ENCODE measurements at places on chromosomes 3 and 15.

DNA sequence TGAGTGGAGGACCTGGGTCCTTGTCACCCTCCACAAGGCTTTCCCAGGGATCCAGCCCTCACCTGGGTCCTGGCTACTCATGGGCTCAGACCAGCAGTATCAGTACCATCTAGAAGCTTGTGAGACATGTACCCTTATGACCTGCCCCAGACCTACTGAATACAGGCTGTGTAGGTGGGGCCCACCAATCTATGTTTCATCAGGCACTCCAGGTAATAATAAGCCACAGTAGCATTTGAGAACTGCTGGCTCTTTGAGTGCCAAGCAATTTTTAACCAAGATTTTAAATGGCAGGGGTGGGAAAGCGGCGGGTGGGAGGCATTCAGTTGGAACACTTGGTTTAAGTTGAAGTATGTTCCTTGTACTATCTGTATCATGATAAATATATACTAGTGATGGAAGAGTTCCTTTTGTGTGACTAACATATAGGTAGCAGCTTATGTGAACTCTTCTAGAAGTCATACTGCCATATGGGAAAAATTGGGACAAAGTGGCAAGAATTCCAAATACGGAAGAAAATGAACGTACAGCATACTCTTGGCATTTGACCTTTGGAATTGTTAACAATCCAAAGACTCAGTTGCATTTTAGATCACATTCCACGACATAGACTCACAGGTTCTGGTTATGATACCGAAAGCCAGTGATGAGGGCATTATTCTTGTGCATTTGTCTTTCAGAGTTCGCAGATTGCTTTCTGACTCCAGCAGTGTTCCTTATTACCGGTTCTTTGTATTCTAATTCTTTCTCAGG lies 190.4 kb downstream of the GHSR start:
- DNase-seq = no peak

DNA sequence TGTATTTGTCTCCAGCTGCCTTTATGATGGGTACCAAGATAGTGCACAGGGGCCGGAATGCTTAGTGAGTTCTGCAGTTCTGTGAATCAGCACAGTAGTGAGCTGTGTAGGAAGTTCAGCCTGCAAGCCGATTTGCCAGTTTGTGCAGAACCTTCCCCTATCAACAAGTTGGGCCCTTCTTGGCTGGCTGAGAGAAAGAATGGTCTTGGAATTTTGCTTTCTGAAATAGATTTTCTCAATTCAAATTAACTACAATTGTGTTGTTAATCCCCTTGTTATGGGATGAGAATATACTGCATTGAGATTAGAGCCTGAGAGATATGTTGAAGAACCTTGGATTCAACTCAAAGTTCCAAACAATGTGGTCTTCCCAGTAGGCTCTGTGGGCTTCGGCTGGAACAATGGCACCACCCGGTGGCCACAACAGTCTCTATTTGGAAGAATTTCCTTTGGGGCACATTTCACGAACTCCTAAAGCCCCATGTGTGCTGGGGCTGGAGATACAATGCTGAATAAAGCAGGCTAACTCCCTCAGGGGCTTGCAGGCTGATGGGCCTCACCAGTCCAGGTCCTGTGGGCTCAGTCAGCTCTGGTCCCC lies 59.1 kb downstream of the TRIM42 start:
- no peak for DNase-seq

GRCh38 chr3:127393131-127393820 lies 105.4 kb upstream of the PRR20G start:
- no peak for DNase-seq

DNA sequence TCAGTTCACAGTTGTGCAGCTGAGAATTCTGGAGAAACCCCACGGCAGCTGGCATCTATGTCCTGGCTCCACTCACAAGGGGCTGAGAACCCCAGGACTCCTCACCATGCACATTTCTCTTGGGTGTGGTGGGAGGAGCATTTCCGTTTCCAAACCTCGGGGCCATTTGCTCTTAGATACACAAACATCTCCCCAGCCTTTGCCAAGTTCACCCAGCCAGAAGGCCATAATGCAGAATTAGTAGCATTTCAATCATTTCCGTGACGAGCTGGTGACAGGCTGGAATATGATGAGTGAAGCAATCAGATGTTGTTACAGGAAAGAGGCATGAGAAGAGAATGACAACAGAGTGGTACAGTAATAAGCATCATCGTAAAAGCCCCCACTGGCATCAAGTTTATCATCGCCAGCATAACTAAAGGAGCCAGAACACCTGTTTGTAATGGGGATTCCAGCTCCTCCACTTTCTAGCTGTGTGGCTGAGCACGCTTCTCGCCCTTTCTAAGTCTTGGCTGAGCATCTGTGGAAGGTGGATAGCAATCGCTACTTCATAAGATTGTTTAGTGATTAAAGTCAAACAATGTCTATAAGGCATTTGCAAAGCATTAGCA lies 82.0 kb downstream of the LIPC start:
- DNase-seq = no peak

- no peak for DNase-seq
Observed at GRCh38 chr3:59611649-59612443, 562.0 kb upstream of the CFAP20DC start.

DNA sequence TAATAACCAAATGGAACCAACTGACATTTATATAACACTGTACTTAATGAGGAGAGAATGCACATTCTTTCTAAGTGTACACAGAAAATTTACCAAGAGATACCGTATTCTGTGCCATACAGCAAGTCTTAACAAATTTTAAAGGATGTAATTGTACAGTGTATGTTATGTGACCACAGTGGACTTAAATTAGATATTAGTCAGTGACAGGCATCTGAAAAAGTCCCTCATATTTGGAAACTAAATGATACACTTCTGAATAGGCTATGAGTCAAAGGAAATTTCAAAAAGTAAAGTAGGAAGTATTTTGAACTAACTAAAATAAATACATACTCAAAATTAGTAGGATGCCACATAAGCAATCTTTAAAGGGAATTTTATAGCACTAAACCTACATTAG lies 59.6 kb upstream of the P3H2 start:
- no peak for DNase-seq

GRCh38 chr3:145900056-145900829 lies 260.7 kb downstream of the PLOD2 start:
- no peak for DNase-seq

DNA sequence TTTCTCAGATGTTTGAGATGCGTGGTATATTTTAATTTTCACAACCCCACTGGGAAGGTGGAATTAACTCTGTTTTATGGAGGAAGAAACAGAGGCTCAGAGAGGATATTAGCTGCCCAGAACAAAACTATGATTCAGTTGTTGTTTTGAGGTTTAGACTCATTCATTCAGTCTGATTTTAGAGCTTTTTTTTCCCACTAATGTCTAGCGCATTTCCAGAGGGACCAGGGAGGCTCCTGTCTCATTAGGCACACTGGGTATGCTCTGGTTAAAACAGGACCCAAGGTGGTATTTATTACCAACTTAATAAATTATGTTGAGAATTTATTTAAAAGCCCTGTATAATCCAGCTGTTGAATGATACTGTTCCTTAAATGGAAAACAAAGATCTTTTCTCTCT lies 272.0 kb upstream of the RGMA start:
- no peak for DNase-seq

- no peak for DNase-seq
Observed at GRCh38 chr3:94345101-94345500, 282.2 kb downstream of the NSUN3 start.

DNA sequence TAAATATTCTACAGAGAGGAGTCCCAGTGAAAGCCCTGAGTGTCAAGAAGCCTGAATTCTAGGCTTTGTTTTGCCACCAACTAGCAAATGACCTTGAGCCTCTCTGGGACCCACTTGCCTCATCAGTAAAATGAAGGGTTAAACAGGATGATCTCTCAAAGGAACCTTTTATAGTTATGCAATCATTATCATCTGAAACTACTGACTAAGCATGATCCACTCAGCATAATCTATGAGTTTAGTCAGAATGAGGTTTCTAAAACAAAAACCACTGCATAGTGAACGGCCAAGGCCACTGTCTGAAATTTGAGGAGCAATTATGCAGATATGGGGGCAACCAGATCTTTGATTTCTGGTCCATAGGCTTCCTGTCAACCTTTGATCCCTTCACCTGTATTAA lies 319.0 kb downstream of the MECOM start:
- DNase-seq = no peak

DNA sequence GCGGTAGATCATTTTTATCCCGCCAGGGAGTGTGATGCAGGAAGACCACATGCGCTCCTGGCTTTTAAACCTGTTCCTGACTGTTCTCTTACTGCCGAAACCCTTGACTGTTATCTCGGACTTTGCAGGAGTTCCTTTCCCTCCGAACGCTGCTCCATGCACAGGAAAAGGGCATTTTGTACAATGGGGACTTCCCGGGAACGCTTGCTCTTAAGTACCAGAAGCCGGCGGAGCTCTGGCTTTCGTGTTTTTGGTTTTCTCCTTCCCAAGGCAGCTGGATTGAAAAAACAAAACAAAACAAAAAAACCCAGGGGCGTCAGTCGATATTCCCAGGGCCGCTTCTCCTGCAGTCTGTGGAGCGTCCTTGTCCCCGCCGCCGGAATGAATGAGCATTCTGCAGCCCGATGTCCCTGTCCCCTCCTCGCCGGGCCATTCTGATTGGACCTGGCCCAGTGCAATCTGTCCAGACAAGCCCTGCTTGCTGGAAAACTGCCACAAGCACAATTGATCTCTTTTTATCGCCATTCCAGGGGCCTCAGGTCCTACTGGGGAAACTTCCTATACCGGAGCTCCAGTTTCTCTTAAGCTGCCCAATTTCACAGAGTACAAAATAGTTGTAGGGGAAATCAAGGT lies 44.8 kb downstream of the SLC6A1 start:
- no peak for DNase-seq

DNA sequence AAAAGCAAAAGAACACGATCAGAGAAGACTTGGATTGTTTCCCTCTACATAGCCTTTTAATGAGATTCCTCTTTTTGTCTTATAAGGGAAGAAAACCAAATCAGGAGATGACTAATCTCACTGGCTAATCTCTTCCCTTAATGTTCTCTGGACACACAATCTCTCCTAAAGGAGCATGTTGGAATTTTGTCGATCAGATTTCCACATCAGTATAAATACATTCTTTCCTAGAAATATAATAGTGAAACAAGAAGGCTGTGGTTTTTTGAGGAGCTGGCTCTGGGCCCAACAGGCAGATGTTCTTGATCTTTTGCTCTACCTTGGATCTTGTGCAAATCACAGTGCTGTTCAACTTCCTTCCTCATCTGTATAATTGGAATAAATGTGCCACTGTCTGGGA lies 94.0 kb downstream of the GTPBP8 start:
- no peak for DNase-seq

GRCh38 chr3:141514382-141514781 lies 27.6 kb downstream of the RASA2 start:
- no peak for DNase-seq

DNA sequence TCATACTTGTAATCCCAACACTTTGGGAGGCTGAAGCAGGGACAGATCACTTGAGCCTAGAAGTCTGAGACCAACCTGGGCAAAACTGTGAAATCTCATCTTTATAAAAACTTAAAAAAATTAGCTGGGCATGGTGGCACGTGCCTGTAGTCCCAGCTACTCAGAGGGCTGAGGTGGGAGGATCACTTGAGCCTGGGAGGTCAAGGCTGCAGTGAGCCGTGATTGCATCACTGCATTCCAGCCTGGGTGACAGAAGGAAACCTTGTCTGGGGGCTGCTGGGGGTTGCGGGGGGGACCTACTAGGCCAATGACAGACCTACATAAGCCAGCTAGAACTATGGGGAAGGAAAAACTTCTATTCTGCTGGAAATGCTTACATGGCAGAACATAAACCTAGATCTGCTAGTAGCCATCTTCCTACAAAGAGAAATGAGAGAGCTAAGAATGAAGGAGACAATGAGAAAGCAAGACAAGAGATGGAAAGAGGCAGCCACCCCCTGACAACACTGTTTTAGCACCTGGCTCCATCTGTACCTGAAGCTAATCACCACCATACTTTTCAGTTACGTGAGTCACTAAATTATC lies 23.9 kb downstream of the FOXP1 start:
- no peak for DNase-seq

DNA sequence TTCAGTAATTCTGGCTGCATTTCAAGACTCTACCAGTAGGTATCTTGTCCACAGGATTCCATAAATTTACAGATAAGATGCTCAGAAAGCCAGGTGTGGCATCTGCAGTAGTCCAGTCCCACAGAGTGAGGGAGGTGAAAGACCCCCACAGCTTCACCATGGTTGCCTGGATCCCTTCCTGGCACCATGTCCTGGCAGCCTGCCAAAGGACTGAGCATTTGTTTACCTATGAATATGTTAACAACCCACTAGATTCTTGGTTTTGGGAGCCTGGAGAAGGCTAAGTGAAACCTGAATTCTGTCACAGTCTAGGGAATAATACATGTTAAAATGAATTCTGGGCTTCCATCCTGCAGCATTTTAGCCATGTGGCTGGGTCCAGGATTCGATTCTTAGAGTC lies 14.9 kb downstream of the CHST2 start:
- DNase-seq = no peak

DNA sequence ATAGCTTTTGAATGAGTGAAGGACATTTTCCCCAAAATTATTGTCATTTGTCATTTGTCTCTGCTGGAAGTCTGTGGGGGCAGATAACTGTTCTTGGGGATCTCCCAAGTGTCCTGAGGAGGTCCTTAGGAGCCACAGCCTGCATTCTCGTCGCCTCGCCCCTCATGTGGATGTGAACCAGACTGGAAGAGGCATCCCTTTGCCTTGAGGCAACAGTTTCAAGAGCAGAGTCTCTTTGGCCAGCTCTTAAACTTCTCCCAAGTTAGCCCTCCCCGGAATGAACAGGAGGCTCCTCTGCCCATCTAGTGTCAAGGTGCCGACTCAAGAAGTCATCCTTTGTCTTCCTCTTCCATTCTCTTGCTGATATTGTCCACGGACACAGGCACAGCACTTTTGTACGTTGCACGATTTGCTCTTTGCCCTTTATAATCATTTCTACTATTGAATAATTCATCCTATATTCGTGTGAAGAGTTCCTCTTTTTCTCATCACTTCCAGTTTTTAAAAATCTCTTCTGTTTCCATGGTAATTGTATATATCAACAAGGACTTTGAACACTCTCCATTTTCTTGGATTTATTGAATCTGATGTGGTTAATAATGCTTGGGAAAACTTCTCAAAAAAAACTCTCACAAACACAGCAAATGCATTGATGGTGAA lies 40.8 kb upstream of the CD47 start:
- no peak for DNase-seq

DNA sequence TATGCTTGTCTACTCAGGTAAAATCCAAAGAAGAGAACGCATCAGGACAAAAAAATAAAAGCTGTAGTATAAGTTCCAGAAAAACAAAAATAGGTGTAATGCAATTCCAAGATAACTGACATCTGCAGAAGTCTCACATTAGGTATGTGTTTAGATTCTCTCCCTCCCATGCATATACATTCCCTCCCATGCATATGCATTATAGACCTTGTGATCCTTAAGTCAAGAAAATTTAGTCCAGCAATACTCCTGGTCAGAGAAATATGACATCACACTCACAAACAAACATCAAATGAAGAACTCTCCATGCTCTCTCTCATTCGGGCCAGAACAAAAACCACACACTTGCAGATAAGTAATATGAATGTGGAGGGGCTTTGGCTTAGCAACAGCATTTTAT lies 25.3 kb upstream of the STRIT1 start:
- DNase-seq = no peak

Data from CD4-positive, alpha-beta T cell treated with Interferon gamma for 1 hour (primary cell).